ENCODE measurements at places on chromosomes 6 and 20.

DNA sequence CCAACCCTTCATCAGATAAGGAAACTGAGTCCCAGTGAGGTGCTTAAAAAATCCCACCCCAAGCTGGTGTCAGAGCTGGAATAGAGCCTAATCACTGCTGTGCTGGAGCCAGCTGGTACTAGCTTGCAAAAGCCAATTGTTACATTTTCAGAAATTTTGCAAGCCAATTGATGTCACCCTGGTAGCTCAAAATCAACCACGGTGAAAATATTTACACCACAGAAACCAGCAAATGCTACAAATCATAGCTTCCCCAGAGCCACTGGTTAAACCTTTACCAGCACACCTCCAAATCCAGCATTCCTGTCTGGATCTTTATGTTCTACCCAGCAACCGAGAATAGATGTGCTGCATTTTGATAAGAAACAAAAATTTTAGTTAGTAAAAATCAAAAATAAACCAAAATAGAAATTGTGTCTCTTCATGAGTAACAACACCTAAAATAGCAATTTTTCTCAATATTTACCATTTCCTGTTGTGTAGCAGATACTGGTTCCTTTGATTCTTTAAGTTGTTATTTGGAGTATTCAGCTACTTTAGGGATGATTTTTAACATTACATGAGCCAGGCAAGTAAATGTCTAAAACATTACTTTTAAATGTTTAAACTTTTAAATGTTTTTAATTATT, 7.2 kb upstream of the LCA5 start:
- peak; percentile 83 for DNase-seq

DNA sequence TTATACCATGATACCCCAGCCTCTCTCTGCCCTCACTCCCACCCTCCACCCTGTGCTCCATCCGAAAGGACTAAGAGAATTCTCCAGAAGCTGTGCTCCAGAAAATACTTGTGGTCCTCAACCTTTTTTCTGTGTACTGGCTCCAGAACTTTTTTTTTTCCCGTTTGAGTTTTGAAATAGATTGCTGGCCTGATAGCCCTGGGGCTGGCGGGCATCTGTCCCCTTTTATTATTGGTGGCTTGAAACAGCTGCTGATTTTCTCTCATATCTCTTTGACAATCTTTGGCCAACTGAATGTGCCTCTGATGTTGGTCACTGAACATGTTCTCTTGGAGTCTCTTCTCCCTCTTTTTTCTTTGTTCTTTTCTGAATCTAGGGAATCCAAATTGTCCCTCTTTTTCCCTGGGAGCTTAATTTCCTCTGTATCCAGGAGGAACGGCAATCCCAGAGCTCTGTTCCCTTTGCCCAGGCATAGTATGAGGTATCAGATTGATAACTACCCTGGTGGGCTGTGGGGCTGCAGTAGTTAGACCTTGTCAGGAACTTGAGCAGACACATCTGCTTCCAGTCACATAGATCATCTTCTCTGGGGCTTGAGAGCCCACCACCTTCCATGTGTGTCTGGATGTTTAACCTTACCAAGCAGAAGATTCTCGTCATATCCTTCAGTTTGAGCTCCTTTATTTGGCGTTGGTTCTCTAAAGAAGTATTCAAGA, 1.6 kb downstream of the PPARD start:
- no peak for DNase-seq

DNA sequence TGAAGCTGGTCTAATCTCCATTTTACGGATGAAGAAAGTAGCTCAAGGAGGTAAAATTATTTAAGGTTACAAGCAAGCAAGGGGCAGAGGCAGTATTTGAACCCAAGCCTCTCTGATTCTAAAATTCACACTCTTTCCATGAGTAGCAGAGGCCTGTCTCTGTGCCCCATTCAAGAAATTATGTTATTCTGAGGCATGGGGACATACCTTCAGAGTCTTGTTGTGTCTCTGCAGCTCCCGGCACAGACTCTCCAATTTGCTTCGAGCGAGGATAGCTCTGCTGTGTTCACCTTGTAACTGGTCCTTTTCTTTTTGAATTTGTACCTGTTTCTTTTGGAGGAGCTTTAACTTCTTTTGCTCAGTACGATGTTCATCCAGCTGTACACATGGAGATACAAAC, 21.5 kb downstream of the TXLNB start:
- no peak for DNase-seq

- DNase-seq = no peak
Observed at GRCh38 chr6:148962854-148963515, 216.2 kb downstream of the UST start.

DNA sequence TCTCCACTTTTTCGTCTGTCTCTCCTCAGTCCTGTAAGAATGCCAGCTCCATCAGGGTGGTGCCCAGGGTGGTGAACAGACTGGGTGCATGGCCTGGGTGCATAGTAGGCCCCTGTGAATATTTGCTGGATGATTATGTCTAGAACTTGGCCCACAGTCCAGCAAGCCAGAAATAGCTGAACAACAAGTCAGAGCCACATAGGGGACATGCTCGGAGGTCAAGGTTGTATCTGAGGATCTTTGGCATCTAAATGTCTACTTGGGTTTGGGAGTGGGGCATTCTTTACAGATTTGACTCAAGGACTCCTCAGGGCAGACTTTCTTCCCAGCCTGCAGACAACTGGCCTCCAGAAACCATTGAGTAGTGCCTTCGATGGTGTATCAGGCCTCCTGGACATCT, 18.1 kb upstream of the BPIFA3 start:
- no peak for DNase-seq

- DNase-seq = no peak
Observed at GRCh38 chr6:80969439-80969838, 783.0 kb downstream of the TENT5A start.

DNA sequence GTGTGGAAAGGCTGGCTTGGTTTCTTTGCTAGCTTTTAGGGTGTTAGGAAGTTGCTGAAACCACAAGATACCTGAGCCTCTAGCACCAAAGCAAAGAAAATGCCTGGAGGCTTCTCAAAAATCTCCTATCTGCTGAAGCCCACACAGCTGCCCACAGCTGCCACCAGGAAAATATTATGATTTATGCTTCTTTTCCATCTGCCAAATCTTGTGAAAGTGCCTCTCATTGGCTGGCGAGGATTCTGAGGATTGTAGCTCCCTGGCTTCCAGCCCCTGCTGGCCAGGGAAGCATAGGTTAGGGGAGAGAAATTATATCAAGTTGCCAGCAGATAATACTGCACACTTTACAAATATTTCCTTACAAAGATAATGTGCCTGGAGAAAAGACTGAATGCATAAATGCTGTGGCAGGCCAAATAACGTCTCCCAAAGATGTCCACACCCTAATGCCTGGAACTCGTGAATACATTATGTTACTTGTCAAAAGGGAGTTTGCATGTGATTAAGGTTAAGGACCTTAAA, 98.4 kb downstream of the MRPL14 start:
- no peak for DNase-seq

- no peak for DNase-seq
Observed at GRCh38 chr6:41494212-41495110, 51.7 kb upstream of the FOXP4 start.

DNA sequence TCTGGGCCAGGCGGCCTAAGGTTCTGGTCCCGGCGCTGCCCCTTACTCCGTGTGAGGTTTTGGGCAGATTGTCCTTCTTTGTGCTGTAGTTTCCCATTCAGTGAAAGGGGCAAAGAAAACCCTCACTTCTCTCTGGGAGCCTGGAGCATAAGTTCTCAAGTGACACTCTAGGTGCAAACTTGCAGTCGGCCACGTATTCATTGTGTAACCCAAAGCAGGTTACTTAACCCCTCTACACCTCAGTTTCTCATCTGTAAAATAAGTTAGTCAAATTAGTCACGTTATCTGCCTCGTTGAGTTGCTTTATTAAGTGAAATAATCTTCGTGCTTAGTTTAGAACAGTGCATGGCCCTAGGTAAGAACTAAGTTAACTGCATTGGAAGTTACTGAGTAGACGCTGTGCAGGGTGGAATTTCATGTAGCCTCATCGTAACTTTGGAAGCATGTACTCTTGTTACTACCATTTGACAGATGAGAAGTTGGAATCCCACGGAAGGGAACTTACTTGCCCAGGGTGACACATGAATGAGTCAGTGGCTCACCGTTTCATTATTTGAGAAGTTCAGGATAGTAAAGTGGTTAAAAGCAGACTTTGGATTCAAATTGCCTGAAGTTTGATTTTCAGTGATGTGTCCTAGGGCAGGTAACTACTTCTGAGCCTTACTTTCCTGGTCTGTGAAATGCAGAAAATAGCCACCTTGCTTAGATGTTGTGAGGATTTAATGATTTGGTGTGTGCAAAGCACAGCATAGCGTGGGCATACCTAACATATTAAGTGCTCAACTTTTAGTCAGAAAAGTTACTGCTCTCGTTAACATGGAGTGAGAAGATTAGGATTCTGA, 556 bp upstream of the MROH8 start:
- DNase-seq = peak; percentile 55

DNA sequence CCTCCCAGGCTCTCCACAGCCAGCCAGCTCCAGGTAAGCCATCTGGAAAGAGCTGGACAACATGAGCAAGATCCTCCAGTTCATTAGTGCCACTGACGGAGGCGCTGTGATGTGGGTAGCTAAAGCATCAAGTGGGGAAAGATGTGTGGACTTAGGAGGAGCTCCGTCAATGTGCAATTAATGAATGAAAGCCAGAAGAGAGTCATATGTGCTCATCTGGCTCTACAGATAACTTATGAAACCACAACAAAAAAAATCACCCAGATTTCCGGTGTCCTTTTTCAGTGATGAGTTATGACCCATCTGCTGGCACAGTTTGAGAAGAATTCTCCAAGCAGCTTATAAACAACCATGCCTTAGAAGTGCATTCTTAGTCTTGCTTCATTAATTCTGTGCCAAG, 311.7 kb upstream of the PLCB4 start:
- DNase-seq = peak; percentile 91

GRCh38 chr6:54217018-54217417, 91.2 kb upstream of the TINAG start:
- DNase-seq = no peak

- DNase-seq = no peak
Observed at GRCh38 chr6:139909992-139910391, 535.5 kb upstream of the CITED2 start.

GRCh38 chr6:63975699-63976098, 340.1 kb downstream of the PHF3 start:
- no peak for DNase-seq

DNA sequence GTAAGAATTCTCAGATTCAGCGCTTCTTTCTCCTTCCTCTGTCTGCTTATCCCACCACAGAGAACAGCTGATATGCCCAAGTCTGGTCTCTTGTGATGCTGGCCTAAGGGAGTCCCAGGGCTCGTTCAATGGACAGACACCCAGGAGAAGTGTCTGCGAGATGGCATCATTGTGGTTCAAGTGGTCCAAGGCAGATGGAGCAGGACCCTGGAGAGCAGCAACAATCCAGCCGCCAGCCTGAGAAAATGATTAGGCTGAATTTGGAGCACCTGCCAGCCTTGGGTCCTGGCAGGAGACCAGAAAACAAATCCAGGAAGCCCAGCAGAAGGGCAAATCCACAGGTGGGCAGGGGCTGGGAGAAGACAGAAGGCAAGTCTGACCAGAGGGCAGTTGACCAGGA, 145.8 kb downstream of the PTPRT start:
- no peak for DNase-seq

- no peak for DNase-seq
Observed at GRCh38 chr6:21455071-21455470, 138.5 kb upstream of the SOX4 start.

DNA sequence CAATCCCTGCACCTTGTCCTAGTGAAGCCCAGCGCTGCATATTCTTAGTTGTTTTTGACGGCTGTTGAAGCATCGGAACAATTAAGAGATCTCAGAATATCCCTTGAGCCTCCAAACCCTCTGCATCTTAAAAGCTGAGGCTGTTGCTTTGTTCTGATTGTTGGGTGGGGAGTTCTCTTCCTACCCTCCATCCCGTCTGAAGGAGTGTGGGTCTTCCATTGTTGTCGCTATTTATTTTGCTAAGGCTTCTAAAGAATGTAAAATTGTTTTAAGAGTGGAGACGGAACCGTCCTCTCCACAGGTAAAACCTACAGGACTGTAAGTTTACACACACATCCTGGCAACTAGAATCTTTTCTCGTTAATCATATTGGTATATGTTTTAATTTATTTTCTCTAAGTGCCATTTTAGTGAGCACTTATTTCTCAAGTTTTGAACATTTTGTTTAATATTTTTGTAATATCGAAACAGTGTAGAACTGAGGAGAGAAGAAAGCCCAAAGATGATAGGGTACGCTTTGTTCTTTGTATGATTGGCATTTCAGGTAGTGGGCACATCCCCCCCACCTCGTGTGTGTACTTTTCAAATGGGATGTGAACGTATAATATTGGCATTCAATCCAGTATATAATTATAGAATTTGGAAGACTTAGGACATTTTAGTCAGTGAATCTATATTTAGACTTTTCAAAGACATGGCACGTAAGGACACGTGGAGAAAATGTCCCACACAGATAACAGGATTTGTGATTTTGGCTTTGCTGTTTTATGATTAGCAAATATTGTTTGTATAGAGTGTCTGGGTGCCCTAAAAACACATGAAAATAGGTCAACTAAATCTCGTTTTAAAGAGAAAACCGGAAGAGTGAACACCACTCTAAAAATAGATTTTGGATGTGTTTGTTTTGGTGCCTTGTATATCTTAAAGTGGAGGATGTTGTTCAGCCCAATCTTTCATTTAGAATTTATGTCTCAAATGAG, 1.3 kb downstream of the RNF146 start:
- DNase-seq = no peak

- DNase-seq = peak; percentile 5
Observed at GRCh38 chr6:5729080-5729434, 277.7 kb downstream of the NRN1 start.

GRCh38 chr6:11025921-11026635, 18.0 kb downstream of the ELOVL2 start:
- no peak for DNase-seq

GRCh38 chr6:125212377-125212776, 58.8 kb downstream of the TPD52L1 start:
- DNase-seq = no peak

- no peak for DNase-seq
Observed at GRCh38 chr20:37596890-37597536, 69.3 kb upstream of the BLCAP start.

- no peak for DNase-seq
Observed at GRCh38 chr20:51375561-51375960, 167.0 kb downstream of the NFATC2 start.

DNA sequence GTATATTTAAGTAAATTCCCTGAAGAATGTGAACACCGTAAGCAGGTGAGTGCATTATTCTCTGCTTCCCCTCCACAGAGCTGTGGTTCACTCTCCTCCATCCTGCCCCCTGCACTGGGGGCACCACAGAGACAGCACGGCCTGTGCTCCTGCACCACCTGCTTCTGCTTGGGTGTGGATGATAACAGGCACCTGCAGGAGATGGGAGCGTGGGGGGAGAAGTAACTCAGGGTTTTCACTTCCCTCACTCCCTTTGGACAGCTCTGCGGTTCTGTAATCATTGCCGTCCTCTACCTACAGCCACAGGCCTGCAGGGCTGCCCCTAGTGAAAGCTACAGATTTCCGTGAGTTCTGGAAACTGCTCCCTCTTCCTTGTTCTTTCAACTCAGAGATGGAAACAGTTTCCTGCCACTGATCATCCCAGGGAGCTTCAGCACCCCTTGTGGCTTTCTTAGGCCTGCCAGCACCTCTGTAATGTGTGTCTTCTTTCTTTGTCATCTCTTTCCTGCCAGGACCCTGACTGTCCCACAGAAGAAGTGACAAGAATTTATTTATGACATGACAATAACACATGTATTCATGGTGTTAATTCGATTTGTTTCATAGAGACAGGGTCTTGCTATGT, 21.3 kb upstream of the MICB start:
- DNase-seq = no peak

Measured in kidney glomerular epithelial cell (primary cell).